ENCODE measurements at places on chromosomes 3 and 15. TPM values are rescaled to one million over a fixed set of nuclear protein-coding genes. Genes with fewer than 3 reads are reported as not detected.

Gene GOLGA6D
- total RNA-seq: not detected

Gene FBXO40
- total RNA-seq: not detected

Gene GRIP2
- total RNA-seq: 6.8 TPM

DNA sequence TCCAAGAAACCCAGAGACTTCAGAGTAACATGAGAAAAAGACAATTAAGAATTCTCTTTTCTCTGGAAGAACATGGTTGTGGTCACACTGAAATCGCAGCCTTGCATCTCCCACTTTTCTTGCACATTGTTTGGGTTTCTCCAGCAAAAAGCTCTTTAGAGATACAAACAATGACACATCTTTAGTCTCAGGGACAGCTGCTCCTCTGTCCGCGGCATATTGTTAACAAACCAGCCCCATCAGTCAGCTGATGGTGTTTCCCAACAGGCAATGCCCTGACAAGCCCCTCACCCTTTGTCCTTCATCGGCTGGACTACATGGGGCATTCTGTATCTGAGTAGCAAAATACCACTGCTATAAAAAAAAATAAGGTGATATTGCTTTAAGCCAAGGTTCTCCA, 53.4 kb downstream of the UMPS start:
- peak; percentile 49 for DNase-seq

- no peak for DNase-seq
Measured at GRCh38 chr3:13636186-13636585, 87.3 kb downstream of the FBLN2 start.

Gene MANF
- total RNA-seq: 190 TPM

Gene GOLGA6L4
- total RNA-seq: not detected

DNA sequence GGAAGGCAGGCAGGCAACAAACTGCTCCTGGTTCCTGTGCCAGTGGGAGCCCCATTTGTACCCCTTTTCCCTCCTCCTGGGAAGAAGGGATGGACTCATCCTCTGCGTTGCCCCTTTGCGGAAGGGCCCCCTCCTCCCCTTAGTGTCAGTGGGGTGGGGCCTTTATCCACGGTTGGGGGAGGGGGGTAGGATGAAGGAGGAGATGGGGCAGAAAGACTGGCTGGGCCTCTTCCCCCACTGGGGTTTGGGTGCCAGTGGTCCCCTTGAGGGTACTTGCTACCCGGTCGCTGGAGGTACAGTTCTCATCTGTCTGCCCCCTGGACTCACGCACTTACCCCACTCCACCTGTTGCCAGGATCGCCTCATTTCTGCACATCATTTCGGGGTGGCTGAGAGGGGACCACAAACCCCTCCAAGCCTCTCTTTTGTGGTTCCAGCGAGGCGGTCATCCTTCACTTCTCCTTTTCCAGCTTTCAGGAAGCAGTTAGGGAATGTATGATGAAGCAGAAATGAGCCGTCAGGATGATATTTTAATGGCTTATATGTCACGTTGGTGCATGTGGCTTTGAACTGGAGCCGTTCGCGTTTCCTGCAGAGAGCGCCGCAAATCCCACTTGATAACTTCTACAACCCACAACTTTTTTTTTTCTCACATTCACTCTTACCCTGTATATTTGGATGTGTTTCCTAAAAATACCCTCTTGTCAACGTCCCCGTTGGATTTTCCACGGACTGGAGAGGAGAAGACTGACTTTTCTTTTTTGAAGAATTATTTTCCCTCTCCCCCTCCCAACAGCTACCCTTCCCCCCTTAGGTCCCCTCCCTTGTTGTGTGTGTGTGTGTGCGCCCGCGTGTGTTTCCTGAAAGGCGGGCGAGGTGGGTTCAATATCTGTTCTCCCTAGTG, at the start of gene ZIC4:
TSS of gene ZIC4 (minus strand) at position 516 of the 904 bp plus-strand sequence. CDS start 3,746 bp downstream, outside the sequence.
- DNase-seq: no peak

Data from M059J (cell line).